Left ventricle myocardium superior (tissue), 1 donor: ENCODE measurements at places on chromosomes 7 and 10. TPM values are rescaled to one million over a fixed set of nuclear protein-coding genes. Genes with fewer than 3 reads are reported as not detected.
A peak's percentile ranks its signal among the peaks of the same experiment; 100 is the strongest.

The FAM25G gene
- total RNA-seq = not detected

DNA sequence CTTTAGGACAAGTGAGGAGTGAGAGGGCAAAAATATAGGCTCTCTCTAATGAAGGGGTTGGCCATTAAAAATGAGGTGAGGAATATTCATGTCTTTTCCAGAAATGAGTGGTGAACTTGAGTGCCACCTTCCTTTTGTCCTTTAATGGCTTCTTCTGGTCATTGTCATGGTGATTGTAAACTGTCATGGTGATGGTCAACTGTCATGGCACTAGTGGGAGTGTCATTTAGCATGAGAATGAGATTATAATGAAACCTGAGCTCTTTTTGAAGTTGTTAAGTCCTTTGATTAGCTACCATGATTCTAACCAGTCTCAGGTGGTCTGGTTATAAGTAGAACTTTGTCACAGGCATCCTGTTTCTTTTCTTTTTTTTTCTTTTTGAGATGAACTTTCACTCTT, 524.4 kb downstream of the NEBL start:
- DNase-seq = no peak

- DNase-seq = no peak
These were observed 61.0 kb upstream of the RNF32 start for GRCh38 chr7:156579566-156579965.

GRCh38 chr7:108000875-108001763, 1.8 kb downstream of the LAMB1 start:
- peak; percentile 69 for DNase-seq

DNA sequence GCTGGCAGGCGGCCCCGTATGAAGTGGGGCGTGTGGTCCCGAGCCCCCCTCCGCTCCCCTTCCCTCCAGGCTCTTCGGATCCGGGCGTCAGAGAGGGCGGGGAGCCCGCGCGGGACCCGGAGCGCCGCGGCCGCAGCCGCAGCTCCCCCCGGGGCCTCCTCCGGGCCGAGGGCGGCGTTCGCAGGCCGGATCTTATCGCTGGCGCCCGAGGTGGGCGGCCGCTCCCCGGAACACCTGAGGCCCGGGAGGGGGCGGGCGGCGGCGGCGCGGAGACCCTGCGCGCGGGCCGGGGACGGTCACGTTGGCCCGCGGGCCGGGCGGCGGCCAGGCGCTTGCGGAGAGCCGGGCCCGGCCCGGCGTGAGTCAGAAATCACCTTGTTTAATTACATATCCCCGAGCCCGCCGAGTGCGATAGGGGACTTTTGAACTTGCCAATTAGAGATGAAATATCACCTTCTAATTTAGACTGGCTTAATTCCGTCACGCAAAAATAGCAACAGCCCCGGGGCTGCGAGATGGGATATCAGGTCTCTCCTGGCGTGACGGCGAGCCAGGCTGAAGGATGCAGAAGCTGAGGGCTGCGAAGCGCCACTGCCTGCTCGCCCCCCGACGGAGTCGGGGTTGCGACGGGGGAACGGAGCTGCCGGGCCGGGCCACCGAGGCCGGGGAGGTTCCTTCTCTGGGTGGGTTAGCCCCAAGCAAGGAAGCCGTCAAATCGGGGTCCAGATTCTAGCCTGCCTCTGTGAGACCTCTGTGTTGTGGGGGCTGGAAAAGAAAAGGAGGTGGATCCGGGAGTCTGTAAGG, 43.4 kb downstream of the LDB3 start:
- peak; percentile 71 for DNase-seq
